ENCODE measurements at places on chromosomes 4 and X.

- DNase-seq: no peak
Observed at GRCh38 chrX:131066237-131066636, 8.1 kb downstream of the ARHGAP36 start.

- DNase-seq: no peak
Observed at GRCh38 chr4:125732632-125733031, 417.9 kb downstream of the FAT4 start.

DNA sequence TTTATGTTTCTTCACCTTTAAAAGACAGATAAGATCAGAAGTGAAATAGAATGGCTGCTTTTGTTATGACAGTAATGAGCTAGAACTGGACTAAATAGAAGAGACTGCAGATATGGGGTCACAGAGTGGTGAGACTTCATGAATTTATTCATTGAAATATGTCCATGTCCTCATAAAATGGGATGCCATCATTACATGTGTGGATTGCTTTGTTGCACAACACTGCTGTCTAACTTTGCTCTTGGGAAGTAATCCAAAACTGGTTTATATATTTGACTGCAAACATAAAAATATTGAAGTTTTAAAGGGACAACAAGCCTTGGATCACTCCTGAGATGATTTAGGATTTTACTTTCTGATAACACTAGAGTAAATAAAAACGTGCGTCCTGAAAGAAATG lies 209.2 kb upstream of the FAT4 start:
- DNase-seq: no peak

DNA sequence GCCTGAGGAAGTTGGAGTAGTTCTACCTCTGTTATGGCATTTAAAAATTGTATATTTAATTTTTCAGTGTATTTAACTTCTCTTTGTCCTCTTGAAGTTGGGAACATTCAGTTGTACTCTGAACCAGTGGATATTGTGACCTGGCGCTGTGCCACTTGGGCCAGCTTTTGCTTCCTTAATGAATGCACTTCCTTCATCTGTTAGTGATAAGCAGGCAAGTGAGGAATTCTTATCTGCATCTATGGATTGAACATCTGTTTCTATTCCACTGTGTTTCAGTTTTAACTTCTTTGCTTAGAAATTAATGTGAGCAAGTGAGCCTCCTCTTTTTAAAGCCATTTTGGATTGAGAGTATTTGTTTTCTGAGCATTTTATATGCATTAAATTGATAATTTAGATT lies 128.3 kb downstream of the UCHL1 start:
- DNase-seq: no peak

DNA sequence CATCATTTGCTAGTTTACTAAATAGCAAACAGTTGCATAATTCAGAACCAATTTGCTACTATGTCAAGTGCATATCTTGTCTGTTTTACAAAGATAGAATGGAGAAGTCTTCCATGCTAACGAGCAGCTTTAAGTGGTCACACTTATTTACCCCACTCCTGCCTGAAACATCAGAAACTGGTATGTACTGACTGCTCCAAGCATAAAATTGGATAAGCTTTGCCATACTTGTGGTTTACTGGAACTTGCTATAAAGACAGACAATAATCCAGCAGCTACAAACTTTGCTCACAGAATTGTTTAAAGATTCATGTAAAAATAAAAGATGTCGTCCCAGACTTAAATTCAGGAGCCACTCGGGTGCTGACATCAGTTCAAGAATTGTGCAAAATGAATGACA lies 13.3 kb upstream of the CDKL2 start:
- no peak for DNase-seq

DNA sequence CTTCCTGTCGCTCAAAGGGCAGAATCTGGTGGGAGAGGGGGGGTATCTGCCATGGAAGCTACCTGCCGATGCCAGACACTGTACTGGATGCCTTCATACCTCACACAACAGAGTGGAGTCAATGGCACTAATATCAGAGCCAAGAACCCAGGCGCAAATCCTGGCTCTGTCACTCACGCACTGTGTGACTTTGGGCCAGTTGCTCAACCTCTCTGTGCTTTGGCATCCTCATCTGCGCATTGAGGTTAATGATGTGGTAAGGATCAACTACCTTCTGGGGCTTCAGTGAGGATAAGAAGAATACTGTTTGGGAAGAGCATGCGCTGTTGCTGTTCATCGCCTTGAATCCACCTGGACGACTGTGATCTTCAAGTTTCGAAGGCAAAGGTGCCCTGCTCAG lies 70.6 kb downstream of the PPP2R2C start:
- DNase-seq: no peak

DNA sequence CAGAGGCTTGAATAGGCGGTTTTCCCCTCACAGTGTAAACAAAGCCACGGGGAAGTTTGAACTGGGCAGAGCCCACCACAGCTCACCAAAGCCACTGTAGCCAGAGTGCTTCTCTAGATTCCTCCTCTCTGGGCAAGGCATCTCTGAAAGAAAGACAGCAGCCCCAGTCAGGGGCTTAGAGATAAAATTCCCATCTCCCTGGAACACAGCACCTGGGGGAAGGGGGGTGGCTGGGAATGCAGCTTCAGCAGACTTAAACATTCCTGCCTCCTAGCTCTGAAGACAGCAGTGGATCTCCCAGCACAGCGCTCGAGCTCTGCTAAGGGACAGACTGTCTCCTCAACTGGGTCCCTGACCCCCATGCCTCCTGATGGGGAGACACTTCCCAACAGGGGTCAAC lies 44.0 kb upstream of the USP38 start:
- no peak for DNase-seq

All from GM20000 (cell line).